ENCODE measurements at places on chromosomes 1 and 21. TPM values are rescaled to one million over a fixed set of nuclear protein-coding genes. Genes with fewer than 3 reads are reported as not detected.

GRCh38 chr1:214573386-214574318, 22.2 kb upstream of the PTPN14 start:
- peaks cover 7% of the 10 kb centered on the region for H3K36me3 ChIP-seq
- DNase-seq, result no peak
- no peaks in the 10 kb centered on the region for H3K4me1 ChIP-seq
- H3K27ac ChIP-seq, result no peak overlapping the region

- H3K4me3 ChIP-seq, result peak overlapping the region; percentile 90
- DNase-seq, result peak; percentile 36
- peak overlapping the region; percentile 91 for H3K27ac ChIP-seq
These were observed 46.6 kb downstream of the VPS26C start for GRCh38 chr21:37220433-37220980.

DNA sequence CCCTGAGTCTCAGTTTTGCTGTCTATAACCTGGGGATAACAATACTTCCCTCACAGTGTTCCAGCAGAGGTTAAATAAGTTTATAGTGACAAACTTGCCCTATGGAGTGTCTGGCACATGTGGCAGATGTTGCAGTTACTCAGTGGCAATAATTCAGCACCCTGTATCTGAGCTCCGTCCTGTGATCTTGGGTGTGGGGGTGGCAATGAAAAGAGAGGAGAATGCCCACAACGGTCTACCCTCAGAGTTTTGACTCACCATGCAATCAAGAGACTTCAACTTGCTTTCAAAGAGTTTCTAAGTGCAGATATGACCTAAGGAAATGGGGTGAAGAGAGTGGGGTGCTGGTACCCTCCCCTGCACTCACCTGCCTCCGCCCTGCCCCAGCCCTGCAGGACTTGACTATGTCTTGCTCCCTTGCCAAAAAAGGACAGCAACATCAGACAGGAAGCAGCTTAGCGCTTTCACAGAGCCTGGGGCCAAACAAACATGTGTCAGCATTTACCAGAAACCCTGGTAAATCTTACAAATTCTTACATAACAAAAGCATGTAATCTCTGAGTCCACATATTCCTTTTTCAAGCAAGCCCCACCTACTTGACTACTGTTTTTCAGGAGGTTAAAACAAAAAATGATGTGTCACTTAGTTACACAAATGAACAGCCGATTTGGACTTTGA, 185.1 kb upstream of the CAMK1G start:
- peaks cover 5% of the 10 kb centered on the region for H3K27me3 ChIP-seq
- H3K27ac ChIP-seq, result no peak overlapping the region
- H3K36me3 ChIP-seq, result no peaks in the 10 kb centered on the region
- DNase-seq, result no peak
- no peaks in the 10 kb centered on the region for H3K4me1 ChIP-seq

The HLCS gene
- total RNA-seq, result 12.6 TPM

DNA sequence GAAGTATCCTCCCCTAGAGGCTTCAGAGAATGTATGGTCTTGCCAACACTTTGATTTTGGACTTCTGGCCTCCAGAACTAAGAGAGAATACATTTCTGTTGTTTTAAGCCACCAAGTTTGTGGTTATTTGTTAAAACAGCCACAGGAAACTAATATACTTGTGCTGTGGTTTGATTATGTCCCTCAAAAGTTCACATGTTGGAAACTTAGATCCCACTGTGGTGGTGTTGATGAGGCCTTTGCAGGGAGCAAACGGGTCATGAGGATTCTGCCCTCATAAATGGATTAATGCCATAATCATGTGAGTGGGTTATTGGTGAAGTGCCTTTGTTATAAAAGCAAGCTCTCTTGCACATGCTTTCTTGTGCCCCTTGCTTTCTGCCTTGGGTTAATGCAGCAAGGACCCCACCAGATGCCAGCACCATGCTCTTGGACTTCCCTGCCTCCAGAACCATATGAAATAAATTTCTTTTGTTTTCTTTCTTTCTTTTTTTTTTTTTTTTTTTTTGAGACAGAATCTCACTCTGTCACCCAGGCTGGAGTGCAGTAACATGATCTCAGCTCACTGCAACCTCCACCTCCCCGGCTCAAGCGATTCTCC, 157.3 kb downstream of the CLIC6 start:
- H3K4me1 ChIP-seq, result peaks cover 18% of the 10 kb centered on the region
- no peak for DNase-seq
- H3K4me3 ChIP-seq, result no peak overlapping the region
- H3K27me3 ChIP-seq, result no peaks in the 10 kb centered on the region
- H3K36me3 ChIP-seq, result peaks cover 77% of the 10 kb centered on the region

GRCh38 chr1:233614743-233615521, 1.0 kb downstream of the KCNK1 start:
- no peak for DNase-seq

- peaks cover 20% of the 10 kb centered on the region for H3K27me3 ChIP-seq
- no peaks in the 10 kb centered on the region for H3K36me3 ChIP-seq
- no peak overlapping the region for H3K4me3 ChIP-seq
- H3K27ac ChIP-seq, result no peak overlapping the region
- peaks cover 9% of the 10 kb centered on the region for H3K4me1 ChIP-seq
These were observed 62.5 kb downstream of the PRKAB2 start for GRCh38 chr1:147109762-147110161.

DNA sequence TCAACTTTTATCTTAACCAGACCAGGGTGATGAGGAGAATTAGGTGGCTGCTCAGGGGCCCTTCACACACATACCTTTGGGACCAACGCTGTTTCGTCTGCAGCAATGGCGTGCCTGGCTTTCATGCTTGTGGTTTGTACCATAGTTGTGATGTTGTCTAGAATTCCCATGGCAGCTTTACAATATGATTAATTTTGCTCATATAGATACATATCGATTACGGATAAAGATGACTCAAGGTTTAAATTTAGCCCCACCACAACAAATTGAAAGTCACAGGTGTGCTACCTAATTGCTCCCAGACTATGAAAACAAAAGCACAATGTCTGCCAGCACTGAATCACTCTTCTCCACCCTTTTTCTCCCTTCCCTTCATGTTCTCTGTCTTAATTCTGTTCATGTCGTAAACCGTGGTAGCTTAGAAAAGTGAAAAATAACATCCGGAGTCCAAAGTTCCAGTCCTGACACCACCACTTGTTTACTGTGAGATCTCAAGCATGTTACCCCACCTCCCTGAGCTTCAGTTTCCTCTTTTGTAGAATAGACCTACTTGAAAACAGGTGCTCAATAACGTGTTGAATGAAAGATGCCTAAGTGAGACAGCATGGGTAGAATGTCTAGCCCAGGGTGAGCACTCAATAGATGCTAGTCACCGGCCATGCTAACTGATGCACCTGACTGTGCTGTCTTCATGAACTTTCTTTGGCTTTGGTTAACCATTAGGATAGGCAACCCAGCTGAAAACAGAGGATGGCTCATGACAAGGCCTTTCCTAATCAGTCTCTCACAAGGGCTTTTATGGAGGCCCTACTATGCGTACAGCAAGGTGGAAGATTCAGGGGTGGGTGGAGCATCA, 22.1 kb upstream of the JUN start:
- no peak overlapping the region for H3K4me3 ChIP-seq
- H3K36me3 ChIP-seq, result peaks cover 22% of the 10 kb centered on the region
- H3K27ac ChIP-seq, result no peak overlapping the region
- DNase-seq, result no peak

The SH3BGR gene
- total RNA-seq, result 0.73 TPM

The AHCTF1 gene
- total RNA-seq, result 56.1 TPM

DNA sequence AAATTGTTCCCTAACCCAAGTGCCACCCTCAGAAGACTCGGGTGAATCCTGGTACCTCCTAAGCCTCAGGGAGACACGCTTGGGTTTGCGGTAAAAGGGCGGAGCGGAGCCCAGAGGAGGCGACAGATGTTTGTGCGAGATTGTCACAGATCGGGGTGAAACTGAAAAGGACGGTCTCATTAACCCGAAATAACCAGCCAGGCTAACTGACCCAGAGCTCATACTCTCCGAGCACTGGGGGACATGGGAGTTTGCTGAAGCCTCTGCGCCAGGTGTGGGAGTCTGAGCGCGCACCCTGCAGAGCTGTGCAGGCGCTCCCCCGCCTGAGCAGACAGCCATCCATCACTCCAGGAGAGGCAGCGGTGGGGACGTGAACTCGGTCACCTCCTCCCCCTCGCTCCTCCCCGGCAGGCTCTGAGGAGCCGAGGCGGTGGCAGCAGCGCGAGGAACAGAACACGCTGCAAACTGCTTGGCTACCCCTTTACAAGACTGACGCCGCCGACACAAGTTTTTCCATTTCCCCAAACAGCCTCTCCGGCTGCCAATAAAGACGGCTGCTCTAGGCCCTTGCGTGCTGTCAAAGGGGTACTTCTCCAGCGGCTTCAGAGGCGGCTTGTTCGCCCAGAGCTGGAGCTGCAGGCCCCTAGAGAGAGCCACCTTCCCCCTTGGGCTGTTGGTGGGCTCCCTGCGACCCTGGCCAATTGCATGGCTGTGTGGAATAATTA, 43.5 kb downstream of the RRAGC start:
- no peak overlapping the region for H3K27ac ChIP-seq
- H3K27me3 ChIP-seq, result peaks cover 66% of the 10 kb centered on the region
- H3K4me3 ChIP-seq, result peak overlapping the region; percentile 7
- H3K4me1 ChIP-seq, result peaks cover 8% of the 10 kb centered on the region

- peak overlapping the region; percentile 56 for H3K4me3 ChIP-seq
- no peaks in the 10 kb centered on the region for H3K27me3 ChIP-seq
- H3K27ac ChIP-seq, result peak overlapping the region; percentile 71
These were observed 252.3 kb upstream of the FGGY start for GRCh38 chr1:59044535-59045121.

DNA sequence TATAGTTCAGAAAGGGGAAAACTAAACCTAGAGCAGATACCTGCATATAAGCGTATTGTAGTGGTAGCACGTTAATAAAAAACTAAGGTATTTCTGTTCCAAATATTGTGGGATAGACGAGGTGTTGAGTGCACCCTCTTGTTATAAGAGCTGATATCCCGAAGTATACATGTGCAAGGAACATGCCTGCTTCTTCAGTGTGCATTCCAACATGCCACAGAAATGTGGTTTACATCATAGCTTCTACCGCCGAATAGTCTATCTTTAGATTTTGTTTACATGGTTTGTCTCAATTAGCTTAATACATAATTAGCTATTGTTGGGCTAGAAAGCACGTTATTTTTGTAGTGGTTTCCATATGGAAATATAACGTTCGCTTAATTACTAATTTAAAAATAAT, 2.2 kb downstream of the CHRM3 start:
- no peak overlapping the region for H3K27ac ChIP-seq
- peaks cover 56% of the 10 kb centered on the region for H3K27me3 ChIP-seq
- no peak overlapping the region for H3K4me3 ChIP-seq
- DNase-seq, result no peak
- peaks cover 19% of the 10 kb centered on the region for H3K4me1 ChIP-seq

GRCh38 chr1:107318932-107319331, 178.1 kb downstream of the NTNG1 start:
- H3K4me1 ChIP-seq, result no peaks in the 10 kb centered on the region
- H3K27me3 ChIP-seq, result no peaks in the 10 kb centered on the region
- DNase-seq, result no peak
- no peak overlapping the region for H3K27ac ChIP-seq
- no peaks in the 10 kb centered on the region for H3K36me3 ChIP-seq

DNA sequence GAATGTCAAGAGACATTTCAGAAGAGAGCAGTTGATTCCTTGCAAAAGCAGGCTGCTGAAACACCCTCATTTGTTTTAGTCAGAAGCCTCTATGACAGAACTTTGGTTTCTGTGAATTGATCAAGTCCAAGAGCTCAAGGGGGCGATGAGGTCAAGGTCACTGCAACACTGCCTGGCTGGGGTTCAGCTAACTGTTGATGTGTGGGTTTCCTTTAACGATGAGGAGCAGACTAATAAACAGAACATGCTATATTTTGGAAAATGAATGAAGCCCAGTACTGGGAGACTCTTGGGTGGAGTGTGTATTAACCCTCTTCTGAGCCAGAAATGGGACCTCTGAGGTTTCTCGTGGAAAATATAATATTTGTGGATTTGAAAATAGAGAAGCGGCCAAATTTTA, 109.3 kb downstream of the ZC3H11B start:
- H3K4me1 ChIP-seq, result no peaks in the 10 kb centered on the region
- H3K36me3 ChIP-seq, result no peaks in the 10 kb centered on the region
- no peak overlapping the region for H3K27ac ChIP-seq
- no peak overlapping the region for H3K4me3 ChIP-seq

DNA sequence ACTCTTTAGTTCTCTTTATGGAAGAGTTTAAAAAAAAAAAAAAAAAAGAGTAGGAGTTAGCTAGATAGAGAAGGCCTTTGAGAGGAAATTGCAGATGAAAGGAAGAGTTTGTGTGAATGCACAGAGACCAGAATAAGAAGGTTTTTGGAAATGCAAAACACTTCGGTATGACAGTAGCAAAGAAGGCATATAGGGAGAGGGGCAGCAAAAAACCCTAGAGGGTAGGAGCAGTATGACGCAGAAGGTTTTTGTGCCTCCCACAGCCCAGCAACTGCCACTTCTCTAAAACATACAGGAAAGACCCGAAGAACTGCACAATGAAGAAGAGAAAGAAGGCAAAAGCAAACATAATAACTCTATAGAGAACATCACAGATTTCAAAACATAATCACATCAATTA, 84.3 kb downstream of the WDR64 start:
- H3K27ac ChIP-seq, result no peak overlapping the region
- no peaks in the 10 kb centered on the region for H3K4me1 ChIP-seq
- H3K36me3 ChIP-seq, result no peaks in the 10 kb centered on the region

GRCh38 chr1:33399375-33399774, 31.5 kb downstream of the PHC2 start:
- peaks cover 7% of the 10 kb centered on the region for H3K4me1 ChIP-seq
- no peak overlapping the region for H3K27ac ChIP-seq
- peaks cover 16% of the 10 kb centered on the region for H3K27me3 ChIP-seq
- H3K4me3 ChIP-seq, result no peak overlapping the region
- H3K36me3 ChIP-seq, result no peaks in the 10 kb centered on the region
